ENCODE measurements at places on chromosomes 13 and 19. TPM values are rescaled to one million over a fixed set of nuclear protein-coding genes. Genes with fewer than 3 reads are reported as not detected.

DNA sequence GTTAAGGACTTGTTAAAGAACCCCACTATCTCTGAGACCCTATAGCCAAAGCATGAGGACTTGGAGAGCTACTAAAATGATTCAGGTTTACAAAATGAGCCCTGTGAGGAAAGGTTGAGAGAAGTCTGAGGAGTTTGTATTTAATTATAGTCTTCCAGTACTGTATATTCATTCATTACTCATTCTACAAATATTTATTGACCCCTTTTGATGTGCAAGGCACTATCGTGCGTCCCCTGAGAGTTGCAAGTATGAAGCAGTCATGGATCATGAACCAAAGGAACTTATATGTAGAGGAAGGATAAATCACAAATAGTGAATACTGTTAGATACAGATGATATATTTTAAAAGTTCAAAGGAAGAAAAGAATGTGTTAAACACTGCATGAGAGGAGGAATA, 84.4 kb downstream of the DNAJC15 start:
- no peak for DNase-seq

- no peak for DNase-seq
Measured at GRCh38 chr13:87677043-87677495, 5.9 kb downstream of the SLITRK5 start.

The CGB1 gene
- polyA plus RNA-seq = not detected

GRCh38 chr19:28475525-28475924, 737.4 kb downstream of the UQCRFS1 start:
- DNase-seq = no peak

DNA sequence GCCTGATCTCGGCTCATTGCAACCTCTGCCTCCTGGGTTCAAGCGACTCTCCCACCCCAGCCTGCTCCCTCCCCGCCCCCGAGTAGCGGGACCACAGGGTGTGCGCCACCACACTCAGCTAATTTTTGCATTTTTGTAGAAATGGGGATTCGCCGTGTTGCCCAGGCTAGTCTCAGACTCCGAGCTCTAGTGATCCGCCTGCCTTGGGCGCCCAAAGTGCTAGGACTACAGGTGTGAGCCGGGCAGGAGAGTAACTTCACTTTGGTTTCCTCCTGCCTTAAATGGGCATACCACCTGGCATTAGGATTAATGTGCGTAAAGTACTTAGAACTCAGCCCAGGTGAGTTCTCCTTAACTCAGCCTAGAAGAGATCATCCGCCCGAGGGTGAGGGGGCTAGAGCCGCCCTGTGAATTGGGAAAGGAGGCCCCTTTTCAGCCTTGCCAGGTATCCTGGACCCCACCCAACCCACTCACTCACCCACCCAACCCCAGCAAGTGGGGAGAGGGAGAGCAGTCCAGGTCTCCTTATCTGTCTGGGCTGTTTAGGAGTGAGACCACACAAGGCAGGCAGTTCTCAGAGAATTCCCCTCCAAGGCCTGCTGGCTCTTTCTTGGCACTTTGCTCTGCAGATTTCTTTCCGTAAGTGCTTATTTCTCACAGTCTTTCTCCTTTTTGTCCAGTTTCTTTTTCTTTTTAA, 1.2 kb upstream of the ZFP36 start:
- DNase-seq = no peak

Data from BJ (cell line).